ENCODE measurements at places on chromosomes 5 and 9.

GRCh38 chr5:106649031-106649430 lies 1021.7 kb downstream of the EFNA5 start:
- DNase-seq = no peak

GRCh38 chr5:52710310-52710971 lies 77.3 kb upstream of the ITGA1 start:
- DNase-seq = no peak

DNA sequence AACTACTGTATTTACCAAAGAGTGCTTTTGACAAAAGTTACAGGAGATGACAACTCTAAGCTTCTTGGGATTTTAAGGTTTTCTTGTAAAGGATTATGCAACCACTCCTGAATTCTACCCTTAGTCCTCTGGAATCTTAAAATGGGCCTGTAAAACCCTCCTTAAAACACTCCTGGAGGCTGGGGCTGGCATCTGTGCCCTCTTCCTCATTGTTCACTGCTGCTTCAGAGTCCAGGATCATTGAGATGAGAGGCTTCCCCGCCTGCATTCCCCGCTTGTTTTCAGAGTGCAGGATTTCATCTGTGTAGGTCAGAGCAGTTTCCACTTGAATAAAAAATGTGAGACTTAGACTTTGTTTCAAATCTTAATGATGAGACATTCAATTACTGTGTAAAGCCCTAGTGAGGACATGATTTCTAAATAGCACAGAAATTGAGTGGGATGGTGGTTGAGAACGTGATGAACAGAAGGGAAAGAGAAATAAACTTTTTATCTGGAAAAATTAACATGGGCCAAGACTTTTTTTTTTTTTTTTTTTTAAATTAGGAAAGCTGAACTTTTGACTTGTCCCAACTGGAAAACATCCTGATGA lies 40.4 kb downstream of the PCSK5 start:
- DNase-seq = no peak

DNA sequence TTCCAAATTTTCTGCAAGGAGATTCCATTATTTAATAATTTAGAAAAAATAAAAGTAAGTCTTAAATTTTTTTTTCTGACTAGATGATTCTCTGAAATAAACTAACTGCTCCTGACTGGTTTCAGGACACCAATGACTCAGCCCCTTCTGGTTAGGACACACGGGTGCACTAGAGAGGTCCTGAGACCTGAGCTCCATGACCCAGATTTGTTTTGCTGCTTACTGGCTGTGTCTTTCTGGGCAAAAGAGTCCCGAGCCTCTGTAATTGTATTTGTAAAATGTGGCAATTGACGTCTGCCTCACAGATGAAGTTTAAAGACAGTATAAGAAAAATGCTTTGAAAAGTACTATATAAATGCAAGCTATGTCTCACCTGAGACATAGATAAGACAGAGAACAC lies 89.1 kb downstream of the SLC24A2 start:
- no peak for DNase-seq
